ENCODE measurements at places on chromosomes 6 and 20.

DNA sequence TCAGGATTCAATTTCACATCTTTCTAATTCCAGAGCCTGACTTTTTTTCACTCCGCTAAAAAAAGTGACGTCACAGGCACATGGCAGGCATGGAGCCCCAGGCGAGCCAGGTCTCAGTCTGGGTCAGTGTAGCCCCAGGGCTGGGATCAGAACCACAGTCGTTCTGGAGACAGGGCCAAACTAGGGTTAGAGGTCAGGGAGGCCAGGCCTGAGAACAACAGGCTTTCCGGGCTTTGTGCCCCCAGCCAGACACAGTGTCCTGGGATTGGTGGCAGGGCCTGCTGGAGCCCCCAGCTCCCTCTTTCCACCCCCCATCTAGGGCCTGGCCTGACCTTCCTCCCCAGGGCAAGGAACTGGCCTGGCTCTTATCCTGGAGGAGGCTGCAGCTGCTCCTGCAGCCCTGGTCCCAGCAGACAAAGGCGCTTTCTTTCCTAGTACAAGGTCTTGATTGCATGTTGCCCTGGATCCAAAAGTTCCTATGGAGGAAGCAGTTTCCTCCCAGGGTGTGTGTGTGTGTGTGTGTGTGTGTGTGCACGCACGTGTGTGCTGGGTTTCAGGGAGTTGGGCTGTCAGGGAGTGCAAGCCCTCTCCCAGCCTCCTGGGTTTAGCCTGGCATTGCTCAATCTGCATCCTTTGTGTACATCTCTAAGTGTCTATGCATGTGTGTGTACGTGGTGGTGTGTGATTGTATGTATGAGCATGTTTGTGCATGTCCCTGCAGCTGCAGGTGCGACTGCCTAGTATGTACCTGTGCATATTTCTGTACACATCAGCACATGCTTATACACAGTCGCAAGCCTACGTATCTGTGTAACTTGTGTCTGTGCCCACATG, 26.5 kb upstream of the EMILIN3 start:
- no peak overlapping the region for H3K27ac ChIP-seq
- H3K36me3 ChIP-seq, result no peaks in the 10 kb centered on the region
- DNase-seq, result no peak
- no peak overlapping the region for H3K4me3 ChIP-seq

- DNase-seq, result no peak
- H3K27me3 ChIP-seq, result no peaks in the 10 kb centered on the region
- no peak overlapping the region for H3K4me3 ChIP-seq
Observed at GRCh38 chr6:163291622-163292021, 122.9 kb upstream of the QKI start.

GRCh38 chr6:146289816-146290588, 253.6 kb upstream of the RAB32 start:
- DNase-seq, result no peak
- H3K27ac ChIP-seq, result no peak overlapping the region
- H3K4me1 ChIP-seq, result no peaks in the 10 kb centered on the region
- H3K27me3 ChIP-seq, result no peaks in the 10 kb centered on the region

DNA sequence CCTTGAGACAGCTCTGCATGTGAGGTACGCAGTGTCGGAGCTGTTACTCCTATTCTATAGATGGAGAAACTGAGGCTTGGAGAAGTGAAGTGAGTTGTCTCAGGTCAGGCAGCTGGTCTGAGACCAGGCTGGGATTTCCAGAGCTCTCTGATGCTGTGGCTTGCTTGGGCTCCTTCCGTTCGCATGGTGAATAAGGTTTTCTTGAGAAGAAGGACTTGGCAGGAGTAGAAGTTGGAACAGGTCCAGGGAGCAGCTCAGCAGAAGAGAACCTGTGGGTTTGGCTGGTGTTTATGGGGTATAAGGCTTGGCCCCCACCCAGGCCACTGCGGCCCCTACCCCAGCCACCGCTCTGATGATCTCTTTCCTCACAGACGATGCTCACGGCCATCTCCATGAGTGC, 7.4 kb downstream of the SLC12A5 start:
- H3K4me1 ChIP-seq, result no peaks in the 10 kb centered on the region
- no peak overlapping the region for H3K4me3 ChIP-seq
- H3K27ac ChIP-seq, result no peak overlapping the region
- DNase-seq, result no peak
- no peaks in the 10 kb centered on the region for H3K27me3 ChIP-seq
- no peaks in the 10 kb centered on the region for H3K36me3 ChIP-seq

DNA sequence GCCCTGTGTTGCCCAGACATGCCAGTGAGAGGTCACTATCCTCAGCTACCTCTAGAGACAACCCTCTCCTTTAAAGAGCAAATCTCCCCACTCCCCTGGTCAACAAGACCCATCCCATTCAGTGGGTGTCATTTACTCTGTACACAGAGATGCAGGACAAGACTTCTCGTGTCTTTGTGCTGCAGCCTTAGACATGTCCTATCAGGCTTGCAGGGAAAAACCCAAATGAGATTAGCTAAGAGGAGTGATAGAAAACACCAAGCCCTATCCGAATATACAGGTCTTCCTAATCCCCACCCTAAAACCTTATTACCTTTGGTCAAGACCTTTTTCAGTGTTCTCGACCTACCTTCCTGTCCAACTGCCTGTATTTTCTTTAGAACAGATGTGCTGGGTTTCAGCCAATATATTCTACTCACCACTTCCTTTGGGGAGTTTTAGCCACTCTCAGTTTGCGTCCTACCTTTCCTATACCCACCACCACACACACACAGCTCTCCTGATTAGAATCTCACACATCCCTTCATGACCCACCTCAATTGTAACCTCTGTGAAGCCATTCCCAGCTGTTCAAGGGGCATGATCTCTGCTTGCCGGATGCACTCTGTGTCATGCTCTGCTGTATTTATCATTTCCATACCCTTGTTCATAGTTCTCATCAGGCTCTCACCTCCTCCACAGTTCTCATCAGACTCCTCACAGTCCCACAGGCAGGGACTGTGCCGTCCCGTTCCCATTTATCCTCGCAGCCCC, 39.7 kb downstream of the TRAM2 start:
- H3K4me1 ChIP-seq, result peaks cover 73% of the 10 kb centered on the region
- H3K36me3 ChIP-seq, result peaks cover 4% of the 10 kb centered on the region
- peak; percentile 83 for DNase-seq
- no peak overlapping the region for H3K4me3 ChIP-seq
- H3K27me3 ChIP-seq, result no peaks in the 10 kb centered on the region

GRCh38 chr20:59164686-59165391, 1.2 kb downstream of the ZNF831 start:
- DNase-seq, result no peak
- no peak overlapping the region for H3K4me3 ChIP-seq
- peaks cover 15% of the 10 kb centered on the region for H3K27me3 ChIP-seq
- H3K36me3 ChIP-seq, result no peaks in the 10 kb centered on the region

GRCh38 chr6:16278048-16278724, 39.8 kb downstream of the GMPR start:
- no peaks in the 10 kb centered on the region for H3K27me3 ChIP-seq
- H3K4me1 ChIP-seq, result no peaks in the 10 kb centered on the region
- no peaks in the 10 kb centered on the region for H3K36me3 ChIP-seq
- DNase-seq, result no peak
- no peak overlapping the region for H3K4me3 ChIP-seq
- no peak overlapping the region for H3K27ac ChIP-seq

GRCh38 chr6:156867121-156867520, 89.9 kb downstream of the ARID1B start:
- H3K27ac ChIP-seq, result no peak overlapping the region
- H3K4me1 ChIP-seq, result no peaks in the 10 kb centered on the region
- no peak for DNase-seq
- H3K36me3 ChIP-seq, result 0 out of 2 replicates have a peak, but pooled peaks cover 2% of the 10 kb centered on the region
- no peaks in the 10 kb centered on the region for H3K27me3 ChIP-seq

DNA sequence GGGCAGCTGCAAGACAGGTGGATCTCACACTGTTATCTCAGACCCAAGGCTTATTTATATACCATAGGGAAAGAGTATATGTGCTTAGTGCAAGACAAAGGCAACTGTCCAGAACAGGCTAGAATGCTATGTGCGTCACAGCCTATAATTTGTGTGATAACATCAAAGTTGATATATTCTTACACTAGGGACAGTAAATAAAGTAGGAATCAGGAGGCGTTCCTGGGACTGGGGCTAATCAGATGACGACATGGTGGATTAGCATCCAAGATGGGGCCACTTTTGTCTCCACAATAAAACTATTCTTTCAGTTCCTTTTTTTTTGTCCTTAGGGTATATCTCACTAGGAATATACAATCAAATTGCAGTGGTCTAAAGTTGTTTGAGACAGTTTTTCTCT, 54.9 kb upstream of the IER3 start:
- no peak for DNase-seq
- no peak overlapping the region for H3K4me3 ChIP-seq
- peaks cover 6% of the 10 kb centered on the region for H3K4me1 ChIP-seq
- H3K27me3 ChIP-seq, result no peaks in the 10 kb centered on the region
- no peaks in the 10 kb centered on the region for H3K36me3 ChIP-seq
- no peak overlapping the region for H3K27ac ChIP-seq

DNA sequence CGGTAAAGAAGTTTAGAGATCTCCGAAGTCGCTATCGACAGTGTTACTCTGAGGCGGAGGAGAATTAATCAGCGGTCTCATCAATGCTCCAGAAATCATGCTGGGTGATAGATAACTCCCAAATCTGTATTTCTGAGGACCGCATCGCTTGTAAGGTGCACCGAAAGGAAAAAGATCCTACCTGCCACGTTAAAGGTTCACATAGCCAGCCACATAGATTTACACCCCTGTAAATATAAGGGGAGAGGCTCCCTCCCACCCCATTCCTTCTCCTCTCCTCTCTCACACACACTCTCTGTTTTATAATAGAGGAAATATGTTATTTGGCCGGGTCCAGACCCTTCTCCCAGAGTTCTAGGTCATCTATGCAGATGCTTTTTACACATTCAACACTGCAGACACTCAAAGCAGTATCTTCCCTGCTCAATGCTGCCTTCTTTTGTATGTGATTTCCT, 620 bp upstream of the DEK start:
- peak overlapping the region; percentile 84 for H3K27ac ChIP-seq
- H3K4me1 ChIP-seq, result peaks cover 64% of the 10 kb centered on the region
- peaks cover 43% of the 10 kb centered on the region for H3K36me3 ChIP-seq
- DNase-seq, result no peak
- H3K4me3 ChIP-seq, result peak overlapping the region; percentile 69

DNA sequence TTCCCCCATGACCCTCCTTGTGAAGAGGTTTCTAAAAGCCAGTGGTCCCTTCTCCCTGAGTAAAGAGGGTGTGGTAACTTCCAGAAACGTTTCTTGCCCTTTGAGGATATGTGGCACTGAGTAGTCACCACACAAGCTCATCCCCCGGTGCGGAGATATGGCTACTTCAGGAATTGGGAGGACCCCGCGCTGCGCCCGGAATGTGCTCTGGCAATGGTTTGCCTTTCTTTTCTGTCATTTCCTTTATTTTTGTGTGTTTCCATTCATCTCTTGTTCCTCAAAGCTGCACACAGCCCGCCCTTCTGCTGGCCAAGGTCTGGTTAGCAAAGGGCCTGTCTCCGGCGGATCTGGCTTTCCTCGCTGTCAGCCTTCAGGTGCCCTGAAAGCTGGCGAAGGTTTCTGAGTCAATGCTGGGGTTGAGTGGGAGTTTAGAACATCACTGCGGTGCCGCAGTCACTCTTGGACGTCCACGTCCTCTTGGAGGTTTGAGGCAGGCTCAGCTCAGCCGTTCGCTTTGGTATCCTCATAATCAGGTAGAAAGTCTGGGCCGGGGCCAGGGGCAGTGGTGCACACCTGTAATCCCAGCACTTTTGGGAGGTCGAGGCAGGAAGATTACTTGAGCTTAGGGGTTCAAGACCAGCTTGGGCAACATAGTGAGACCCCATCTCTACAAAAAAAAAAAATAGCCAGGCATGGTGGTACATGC, 67.2 kb downstream of the TCP11 start:
- DNase-seq, result no peak
- no peaks in the 10 kb centered on the region for H3K27me3 ChIP-seq
- H3K4me3 ChIP-seq, result no peak overlapping the region

DNA sequence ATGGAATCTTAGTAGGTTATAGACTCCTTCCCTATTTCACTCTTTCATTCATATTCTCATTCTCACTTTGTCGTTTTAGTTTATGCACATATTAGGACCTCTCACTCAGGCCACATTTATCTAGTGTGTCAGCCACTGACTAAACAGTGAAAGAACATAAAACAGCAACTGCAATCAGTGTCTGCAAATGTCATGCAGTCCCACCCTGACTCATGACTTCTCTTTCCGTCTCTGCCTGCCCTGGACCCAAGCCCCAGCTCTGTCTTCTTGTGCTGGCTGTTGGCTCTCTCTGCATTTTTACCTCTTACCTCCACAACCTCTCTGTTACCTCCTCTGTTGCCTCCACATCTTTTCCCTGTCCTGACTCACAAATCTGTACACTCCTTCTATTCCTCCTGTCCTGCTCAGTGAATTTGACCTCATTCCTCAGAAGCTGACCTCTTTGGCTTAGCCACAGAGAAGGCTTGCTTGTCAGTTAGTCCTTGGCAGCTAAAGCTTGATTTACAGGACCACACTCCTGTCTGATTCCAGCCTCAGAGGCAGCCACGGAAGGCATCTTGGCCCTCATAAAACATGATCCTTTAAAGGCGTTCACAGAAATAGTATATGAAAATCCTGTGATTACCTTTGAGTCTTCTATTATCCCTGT, 247.6 kb downstream of the PKHD1 start:
- H3K4me1 ChIP-seq, result no peaks in the 10 kb centered on the region
- H3K27ac ChIP-seq, result no peak overlapping the region
- no peak for DNase-seq
- H3K36me3 ChIP-seq, result no peaks in the 10 kb centered on the region
- H3K4me3 ChIP-seq, result no peak overlapping the region

DNA sequence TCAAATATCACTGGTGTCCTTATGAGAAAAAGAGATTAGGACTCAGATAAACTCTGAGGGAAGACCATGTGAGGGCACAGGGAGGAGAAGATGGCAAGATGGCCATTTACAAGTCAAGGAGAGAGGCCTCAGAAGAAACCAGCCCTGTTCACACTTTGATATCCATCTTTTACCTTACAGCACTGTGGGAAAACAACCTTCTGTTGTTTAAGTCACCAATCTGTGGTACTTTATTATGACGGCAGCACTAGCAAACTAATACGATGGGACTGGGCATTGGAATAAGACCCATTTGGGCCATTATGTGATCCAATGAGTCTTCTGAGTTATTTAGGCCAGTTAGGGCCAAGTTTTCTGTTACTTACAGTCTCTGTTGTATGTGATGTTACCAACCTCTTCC, 26.4 kb upstream of the CD2AP start:
- H3K4me3 ChIP-seq, result no peak overlapping the region
- no peaks in the 10 kb centered on the region for H3K27me3 ChIP-seq
- no peaks in the 10 kb centered on the region for H3K4me1 ChIP-seq
- DNase-seq, result no peak
- no peak overlapping the region for H3K27ac ChIP-seq

DNA sequence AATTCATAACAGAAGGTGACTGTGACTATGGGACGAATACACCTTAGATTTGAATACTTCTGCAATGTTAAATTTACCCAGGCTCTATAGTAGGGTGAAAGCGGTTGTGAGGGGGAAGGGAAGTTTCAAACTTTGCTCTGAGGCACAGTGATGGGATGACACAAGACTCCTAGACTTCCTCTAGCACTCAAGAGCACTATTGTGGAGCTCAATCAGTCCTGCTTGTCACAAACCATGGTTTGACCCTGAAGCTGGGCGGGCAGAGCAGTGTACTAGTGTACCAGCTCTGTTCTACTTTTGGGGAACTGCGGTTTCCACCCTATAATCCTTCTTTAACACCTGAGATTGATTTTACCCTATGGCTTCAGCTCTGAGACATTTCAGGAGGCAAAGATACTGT, 17.1 kb downstream of the TRIM27 start:
- H3K4me3 ChIP-seq, result no peak overlapping the region
- no peaks in the 10 kb centered on the region for H3K4me1 ChIP-seq
- H3K36me3 ChIP-seq, result peaks cover 99% of the 10 kb centered on the region
- DNase-seq, result no peak
- H3K27me3 ChIP-seq, result no peaks in the 10 kb centered on the region
- no peak overlapping the region for H3K27ac ChIP-seq
